ENCODE measurements at places on chromosomes 4 and X. TPM values are rescaled to one million over a fixed set of nuclear protein-coding genes. Genes with fewer than 3 reads are reported as not detected.

The EFNB1 gene
- total RNA-seq = 2.1 TPM

The UFSP2 gene
- 24.5 TPM for total RNA-seq

The CYTL1 gene
- not detected for total RNA-seq

The SYAP1 gene
- total RNA-seq = 26.0 TPM

The LUZP4 gene
- 0.16 TPM for total RNA-seq

The NALF2 gene
- not detected for total RNA-seq

The SLC4A4 gene
- total RNA-seq = 0.11 TPM

The AMTN gene
- total RNA-seq = not detected

The MAGEA2 gene
- 27.5 TPM for total RNA-seq

GRCh38 chr4:147550626-147551246 is 66.5 kb upstream of the TMEM184C start:
- no peak for DNase-seq
- H3K4me1 ChIP-seq = no peaks in the 10 kb centered on the region
- no peak overlapping the region for H3K4me3 ChIP-seq
- no peak overlapping the region for H3K27ac ChIP-seq
- no peaks in the 10 kb centered on the region for H3K27me3 ChIP-seq
- H3K36me3 ChIP-seq = no peaks in the 10 kb centered on the region

DNA sequence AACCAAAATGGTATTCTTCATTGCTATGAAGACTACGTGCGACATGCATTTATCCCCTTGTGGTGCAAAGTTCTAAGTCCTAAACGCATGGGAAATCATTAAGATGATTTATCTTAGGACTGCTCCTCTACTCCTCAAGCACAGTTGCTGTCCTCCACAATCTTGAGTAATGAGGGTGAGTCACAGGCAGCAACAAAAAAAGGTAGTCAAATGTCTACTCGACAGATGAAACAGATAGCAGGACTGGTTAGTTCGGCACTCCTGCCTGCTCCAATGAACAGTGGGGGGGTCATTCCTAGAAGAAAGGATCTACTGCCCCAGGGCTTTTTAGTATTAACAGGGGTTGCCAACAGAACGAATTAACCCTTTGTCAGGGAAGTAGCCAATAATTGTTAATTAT is 233.7 kb upstream of the FGF13 start:
- H3K27me3 ChIP-seq = no peaks in the 10 kb centered on the region
- peaks cover 24% of the 10 kb centered on the region for H3K36me3 ChIP-seq
- H3K4me3 ChIP-seq = no peak overlapping the region
- peaks cover 5% of the 10 kb centered on the region for H3K4me1 ChIP-seq
- no peak overlapping the region for H3K27ac ChIP-seq

DNA sequence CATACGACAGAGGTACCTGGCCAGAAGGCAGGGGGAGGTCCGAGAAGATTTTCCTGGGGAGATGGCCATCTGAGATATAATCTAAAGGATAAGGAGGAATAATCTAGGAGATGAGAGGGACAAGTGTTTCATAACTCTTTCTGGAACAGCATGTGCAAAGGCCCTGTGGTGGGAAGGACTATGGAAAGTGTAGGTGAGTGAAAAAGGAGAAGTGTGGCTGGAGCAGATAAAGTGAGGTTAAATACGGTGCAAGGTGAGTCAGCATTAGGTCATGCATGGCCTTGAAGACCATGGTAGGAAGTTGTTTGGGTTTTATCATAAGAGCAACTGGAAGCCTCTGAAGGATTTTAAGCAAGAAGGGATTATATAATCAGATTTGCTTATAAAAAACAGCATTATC is 34.6 kb upstream of the MTM1 start:
- H3K4me1 ChIP-seq = no peaks in the 10 kb centered on the region
- H3K27ac ChIP-seq = no peak overlapping the region
- H3K4me3 ChIP-seq = no peak overlapping the region
- no peaks in the 10 kb centered on the region for H3K27me3 ChIP-seq

DNA sequence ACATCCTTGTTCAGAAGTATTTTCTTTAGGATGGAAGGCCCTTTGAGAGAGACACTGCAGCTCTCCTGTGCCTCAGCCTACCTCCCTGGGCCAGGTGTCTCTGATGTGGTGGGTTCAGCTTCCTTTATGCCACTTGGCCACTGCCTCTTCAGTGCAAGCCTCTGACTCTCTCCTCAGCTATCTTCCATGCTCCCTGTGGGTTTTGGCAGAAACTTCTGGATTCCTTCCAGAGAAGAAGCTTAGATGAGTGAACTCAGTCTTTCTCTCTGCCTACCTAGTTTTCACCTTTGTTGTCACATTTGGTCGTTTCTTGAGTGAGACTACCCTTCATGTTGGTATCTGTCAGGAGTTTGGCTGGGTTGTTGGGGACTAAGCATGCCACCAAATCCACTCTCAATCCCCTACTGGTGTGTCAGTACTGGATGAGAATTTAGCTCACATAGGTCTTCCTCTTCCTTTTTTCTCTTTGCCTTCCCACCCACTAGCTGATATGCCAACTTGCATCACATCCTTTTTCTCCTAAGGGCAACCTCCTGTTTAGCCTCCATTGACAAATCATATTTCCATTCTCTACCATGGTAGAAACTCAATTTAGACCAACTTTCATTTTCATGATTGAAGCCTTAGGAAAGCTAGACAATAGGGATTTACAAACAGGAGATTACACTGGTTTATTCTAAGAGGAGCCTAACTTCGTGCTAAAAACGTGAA is 32.0 kb downstream of the IL15 start:
- H3K4me3 ChIP-seq = no peak overlapping the region
- no peak overlapping the region for H3K27ac ChIP-seq
- DNase-seq = no peak
- H3K27me3 ChIP-seq = no peaks in the 10 kb centered on the region
- no peaks in the 10 kb centered on the region for H3K4me1 ChIP-seq
- no peaks in the 10 kb centered on the region for H3K36me3 ChIP-seq

- peaks cover 56% of the 10 kb centered on the region for H3K36me3 ChIP-seq
- H3K4me1 ChIP-seq = no peaks in the 10 kb centered on the region
- no peak overlapping the region for H3K4me3 ChIP-seq
- no peak overlapping the region for H3K27ac ChIP-seq
- no peak for DNase-seq
Measured at GRCh38 chr4:1807332-1807777, 14.3 kb downstream of the FGFR3 start.

DNA sequence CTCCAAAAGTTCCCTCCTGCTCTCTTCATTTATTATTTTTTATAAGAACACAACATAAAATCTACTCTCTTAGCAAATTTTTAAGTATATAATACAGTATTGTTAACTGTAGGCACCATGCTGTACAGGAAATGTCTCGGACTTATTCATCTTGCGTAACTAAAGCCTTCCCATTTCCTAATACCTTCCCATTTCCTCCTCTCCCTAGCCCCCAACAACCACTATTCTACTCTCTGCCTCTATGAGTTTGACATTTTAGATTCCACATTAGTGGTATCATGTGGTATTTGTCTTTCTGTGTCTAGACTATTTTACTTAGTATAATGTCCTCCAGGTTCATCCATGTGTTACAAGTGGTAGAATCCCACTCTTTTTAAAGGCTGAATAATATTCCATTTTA is 15.8 kb upstream of the SYTL4 start:
- no peak overlapping the region for H3K27ac ChIP-seq
- no peak for DNase-seq
- H3K36me3 ChIP-seq = no peaks in the 10 kb centered on the region
- H3K4me1 ChIP-seq = no peaks in the 10 kb centered on the region

DNA sequence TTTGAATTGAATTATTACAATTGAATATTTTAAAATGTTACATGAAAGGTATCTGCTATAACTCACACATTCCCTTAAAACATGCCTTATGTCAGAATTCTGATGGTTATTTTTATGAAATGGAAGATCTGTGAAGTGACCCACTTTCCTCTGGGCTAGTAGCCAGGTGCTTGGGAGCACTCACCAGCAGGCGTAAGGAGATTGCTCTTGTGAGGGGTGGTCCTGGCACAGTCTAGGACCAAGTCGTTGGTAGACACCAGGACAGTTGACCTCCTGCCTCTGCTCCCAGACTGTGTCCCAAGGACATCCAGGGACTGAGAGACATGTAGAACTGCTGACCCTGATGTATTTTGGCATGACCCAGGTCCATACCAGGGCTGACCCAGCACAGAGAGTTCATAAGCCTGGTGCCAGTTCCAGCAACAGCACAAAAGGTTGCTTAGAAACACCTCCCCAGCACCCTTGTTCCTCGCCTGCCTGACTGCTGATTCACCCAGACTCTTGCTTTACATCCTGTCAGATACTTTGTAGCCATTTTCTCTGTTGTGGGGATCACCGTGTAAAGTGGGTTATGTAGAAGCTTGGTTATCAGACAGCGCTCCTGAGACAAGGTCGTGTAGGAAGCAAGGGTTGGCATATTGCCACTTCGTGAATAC is 48.5 kb downstream of the NELFA start:
- H3K27ac ChIP-seq = no peak overlapping the region
- DNase-seq = no peak
- no peaks in the 10 kb centered on the region for H3K27me3 ChIP-seq
- peaks cover 14% of the 10 kb centered on the region for H3K4me1 ChIP-seq
- H3K36me3 ChIP-seq = peaks cover 95% of the 10 kb centered on the region
- H3K4me3 ChIP-seq = no peak overlapping the region

DNA sequence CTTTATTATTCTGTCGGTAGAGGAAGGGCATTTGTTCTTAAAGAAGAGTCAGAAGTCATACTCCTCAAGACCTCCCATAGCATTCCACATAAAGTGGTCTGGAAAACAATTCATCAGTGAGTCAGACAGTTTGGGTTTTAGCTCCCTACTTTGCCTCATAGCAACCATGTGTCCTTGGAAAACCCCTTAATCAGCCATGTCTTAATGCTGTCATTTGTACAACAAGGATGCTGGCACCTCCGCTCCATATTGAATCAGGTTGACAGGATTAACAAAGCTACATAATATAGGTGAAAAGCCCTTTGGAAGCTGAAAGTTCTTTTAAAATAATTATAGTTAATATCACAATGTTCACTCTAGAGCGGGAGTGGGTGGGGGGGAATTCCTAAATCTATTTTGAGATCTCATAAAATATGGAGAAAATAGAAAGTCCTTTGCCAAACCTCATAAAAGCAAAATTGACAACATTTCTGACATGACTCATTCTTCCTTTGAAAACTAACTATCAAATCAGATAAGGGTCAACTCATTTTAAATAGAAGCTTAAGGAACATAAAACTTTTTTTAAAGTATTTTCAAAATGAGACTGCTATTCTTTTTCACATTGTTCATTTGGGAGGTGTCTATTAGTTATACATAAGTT is 37.3 kb upstream of the GUCY1A1 start:
- no peak for DNase-seq
- no peaks in the 10 kb centered on the region for H3K4me1 ChIP-seq
- H3K27me3 ChIP-seq = no peaks in the 10 kb centered on the region
- no peak overlapping the region for H3K27ac ChIP-seq

Data from K562 (cell line).